ENCODE measurements at places on chromosomes 12 and 14.

DNA sequence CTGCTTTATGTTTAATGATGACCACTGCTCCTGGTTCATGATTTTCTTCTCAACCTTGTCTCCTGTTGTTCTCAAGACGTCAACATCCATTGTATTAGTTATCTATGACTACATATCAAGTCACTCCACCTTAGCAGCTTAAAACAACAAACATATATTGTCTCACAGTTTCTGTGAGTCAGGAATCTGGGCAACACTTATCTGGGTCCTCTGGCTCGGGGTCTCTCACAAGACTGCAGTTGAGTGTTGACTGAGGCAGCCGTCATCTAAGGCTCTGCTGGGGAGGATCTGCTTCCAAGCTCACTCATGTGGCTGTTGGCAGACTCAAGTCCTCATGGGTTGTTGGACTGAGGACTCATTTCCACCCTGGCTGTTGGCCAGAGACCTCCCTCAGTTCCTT lies 27.3 kb upstream of the FRS2 start:
- no peak for DNase-seq

GRCh38 chr14:35340616-35341453 lies 48.7 kb downstream of the PSMA6 start:
- DNase-seq, result no peak

DNA sequence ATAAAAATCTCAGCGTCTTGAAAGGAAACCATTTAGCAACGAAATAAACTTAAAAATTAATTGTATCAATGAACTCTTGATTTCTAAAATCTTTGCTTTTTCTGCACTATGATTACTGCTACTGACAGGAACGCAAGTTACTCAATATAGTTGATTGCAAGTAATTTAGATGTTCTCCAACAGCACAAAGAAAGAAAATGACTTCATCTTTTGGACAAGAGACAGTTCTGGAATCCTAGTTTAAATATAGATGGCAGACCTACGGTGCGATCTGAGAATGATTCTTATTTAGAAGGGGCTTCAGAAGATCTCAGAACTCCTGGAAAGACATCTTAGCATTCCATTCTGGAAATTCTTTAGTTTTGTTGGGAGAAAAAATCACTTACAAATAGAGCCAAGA lies 1.4 kb upstream of the SUDS3 start:
- no peak for DNase-seq

DNA sequence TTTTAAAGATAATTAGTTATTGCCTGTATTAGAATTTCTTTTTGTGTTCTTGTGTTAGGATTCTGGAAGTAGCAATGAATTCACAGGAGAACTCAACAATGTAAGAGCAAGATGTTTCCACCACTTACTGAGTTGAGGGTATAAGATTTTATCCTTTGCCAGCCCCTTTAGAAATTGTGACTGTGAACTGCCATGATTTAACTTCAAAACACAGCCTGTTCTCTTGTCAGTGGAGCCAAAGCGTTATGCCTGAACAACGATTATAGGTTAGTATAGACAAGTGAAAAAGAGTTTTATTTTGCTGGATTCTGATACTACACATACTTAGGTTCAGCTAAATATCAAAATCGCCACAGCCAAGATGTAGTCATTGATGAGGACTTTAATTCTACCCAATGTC lies 101.6 kb downstream of the CRADD start:
- no peak for DNase-seq

GRCh38 chr14:31070431-31070830 lies 44.3 kb upstream of the STRN3 start:
- DNase-seq, result no peak

DNA sequence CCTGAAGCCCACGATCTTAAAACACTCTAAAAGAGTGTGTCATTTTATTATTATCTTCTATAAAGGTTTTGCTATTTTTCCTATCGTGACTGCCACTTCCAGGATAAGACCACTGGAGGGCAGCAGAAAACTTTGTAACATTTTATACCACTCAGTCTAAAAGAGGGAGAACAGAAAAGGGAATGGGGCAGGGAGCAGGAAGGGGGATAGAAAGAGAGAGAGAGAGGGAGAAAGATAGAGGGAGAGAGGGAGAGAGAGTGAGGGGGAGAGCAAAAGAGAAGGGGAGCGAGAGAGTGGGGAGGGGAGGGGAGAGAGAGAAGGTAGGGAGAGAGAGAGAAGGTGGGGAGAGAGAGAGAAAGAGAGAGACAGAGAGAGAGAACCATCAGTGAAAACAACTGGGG lies 2.0 kb upstream of the ART4 start:
- DNase-seq, result peak; percentile 21

- no peak for DNase-seq
Measured at GRCh38 chr14:101183376-101184103, 280.0 kb upstream of the RTL1 start.

DNA sequence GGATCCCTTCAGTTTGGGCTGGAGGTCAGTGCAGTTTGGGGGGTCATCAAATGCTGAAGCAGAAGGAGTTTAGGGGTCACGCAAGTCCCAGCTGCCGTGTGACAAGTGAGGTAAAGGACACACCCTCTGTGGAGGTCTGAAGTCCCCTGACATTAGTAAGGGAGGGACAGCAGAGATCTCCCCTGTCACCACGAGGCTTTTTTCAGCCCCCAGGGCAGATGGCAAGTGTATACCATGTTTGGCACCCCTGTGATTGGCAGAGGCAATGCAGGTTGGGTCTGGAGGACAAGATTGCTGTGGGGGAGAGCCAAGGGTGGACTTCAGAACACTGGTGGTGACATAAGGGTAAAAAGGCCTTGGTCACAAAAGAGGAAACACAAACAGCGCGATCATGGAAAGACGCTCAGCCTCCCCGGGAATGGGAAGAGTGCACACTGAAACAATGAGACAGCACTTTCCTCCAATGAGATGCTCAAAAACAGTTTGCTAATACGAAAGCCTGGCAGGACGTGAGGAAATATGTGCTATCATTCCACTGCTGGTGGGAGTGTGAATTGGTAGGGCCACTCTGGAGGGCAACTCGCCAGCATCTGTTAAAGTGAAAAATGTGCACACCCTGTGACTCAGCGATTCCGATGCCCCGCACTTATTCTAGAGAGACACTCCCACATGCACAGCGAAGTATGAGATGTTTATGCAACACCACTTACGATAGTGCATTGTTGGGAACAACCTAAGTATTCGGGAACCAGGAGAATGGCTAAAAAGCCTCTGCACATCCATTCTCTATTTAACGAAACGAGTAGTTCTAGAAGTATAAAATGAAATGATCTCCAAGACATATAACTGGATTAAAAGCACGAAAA lies 14.4 kb upstream of the CD27 start:
- DNase-seq, result peak; percentile 63

DNA sequence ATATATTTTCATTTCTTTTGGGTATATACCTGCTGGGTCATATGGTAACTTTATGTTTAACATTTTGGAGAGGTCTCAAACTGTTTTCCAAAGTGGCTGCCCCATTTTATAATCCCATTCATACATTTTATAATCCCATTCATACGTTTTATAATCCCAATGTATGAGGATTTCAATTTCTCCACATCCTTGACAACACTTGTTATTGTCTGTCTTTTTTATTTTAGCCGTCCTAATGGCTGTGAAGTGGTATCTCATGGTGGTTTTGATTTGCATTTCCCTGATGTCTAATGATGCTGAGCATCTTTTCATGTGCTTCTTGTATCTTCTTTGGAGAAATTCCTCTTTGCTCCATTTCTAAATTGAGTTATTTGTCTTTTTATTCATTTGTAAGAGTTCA lies 6.7 kb upstream of the CFL2 start:
- no peak for DNase-seq

- no peak for DNase-seq
Measured at GRCh38 chr14:69079188-69079742, 73.7 kb downstream of the DCAF5 start.

DNA sequence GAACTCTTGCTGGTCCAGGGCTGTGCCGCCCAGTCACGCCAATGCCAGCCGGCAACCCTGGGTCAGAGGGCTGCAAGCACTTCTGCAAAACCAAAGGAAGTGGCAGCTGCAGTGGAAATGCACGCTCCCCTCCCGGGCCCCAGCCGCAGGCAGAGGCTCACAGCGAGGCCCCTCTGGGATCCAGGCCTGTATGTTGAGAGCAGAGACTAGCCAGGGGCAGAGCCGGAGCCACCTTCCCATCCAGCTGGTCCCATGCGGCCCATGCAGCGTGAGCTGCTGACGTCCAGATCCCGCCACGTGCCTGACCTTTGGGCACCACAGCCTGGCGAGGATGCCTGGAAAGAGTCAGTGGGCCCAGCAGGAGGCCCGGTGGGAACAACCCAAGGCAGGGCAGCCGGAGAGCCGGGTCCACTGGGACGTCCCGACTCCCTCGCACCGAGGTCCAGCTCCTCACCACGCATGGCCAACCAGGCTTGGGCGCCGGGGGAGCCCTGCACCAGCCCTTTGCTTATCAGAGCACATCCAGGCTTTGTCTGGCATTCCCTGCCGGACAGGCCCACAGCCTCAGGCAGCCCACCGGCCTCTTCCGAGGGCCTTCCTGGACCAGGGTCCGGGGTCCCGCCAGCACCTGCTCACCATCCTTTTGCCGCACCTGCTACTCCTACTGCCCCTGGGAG lies 4.3 kb downstream of the GPR132 start:
- peak; percentile 64 for DNase-seq

DNA sequence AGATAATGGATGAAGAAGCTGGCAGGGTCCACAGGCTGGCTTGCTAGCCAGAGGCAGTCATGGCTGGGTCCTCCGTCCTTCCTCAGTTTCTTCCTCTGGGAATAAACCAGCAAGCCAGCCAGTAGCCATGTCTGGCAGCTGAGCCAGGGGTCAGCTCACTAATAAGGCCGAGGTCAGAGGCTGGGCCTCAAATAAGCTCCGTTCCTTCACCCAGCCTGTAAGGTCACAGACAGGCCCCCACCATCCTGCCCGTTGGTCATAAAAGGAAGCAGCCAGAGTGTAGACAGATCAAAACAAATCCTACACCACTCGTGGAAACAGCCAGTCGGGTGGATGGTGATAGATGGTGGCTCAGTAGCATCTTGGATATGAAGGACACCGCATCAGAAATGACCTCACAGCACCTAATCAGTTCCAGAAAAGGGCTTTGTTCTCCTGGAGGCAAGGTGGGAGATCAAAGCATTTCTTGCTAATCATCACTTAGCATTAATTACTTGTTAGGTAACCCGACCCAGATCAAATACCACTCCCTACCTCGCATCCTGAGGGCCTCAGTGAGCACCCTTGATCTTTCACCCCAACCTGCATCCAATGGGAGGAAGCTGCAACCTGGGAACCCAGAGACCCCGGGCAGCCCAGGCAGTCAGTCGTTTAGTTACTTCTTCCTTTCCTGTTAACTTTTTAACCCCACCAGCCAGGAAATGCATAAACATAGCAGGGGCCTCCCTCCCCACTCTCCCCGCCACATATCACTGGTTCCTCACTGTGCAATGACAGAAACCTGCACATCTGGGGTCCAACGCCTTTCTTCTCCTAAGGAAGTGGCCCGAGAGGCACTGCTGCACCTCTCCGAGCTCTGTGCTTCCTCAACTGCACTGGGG lies 90.2 kb downstream of the KDM2B start:
- DNase-seq, result no peak

DNA sequence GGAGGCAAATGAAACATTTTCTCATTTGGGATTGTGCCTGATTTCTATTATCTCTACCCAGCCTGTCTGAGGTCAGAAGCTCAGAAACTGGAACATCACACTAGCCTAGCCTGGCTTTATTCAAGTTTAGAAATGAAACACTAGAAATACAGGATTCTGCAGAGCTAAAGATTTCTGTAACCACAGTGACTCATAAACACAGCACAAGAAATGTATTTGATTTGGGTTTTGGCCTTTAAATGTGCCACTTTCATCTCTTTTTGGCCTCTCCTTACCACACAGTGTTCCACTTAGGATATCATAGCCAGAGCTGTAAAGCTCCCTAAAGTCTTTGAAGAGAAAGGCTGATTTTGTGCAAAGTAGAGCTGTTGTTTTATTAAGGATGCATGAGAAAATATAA lies 307.5 kb downstream of the EMP1 start:
- DNase-seq, result no peak

DNA sequence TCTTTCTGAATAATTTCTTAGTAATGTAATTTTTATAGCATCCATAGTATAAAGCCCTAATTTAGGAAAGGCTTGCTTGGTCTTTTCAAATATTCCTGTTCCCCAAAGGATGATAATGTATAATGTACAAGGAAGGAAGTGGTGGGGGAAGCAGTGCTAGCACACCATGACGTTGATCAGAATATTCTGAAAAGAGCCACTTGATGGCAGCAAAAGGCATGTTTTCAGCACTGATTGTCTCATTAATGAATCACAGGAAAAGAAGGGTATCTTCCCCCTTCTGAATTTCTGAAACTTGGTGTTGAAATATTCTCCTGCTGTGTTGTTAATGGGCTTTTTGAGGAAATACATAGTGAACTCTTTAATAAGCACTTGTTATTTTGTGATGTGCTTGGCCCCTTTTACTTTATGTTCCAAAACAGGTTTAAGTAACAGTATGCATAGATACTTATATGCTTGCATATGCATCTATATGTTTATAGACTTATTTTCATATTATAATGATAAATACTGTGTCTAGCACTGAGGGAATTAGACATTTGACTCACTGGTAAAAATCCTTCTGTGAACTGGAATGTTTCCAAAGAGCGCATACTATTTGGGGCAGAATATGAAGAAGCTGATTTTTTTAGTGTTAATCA lies 122.0 kb downstream of the TMEM117 start:
- peak; percentile 8 for DNase-seq

GRCh38 chr14:20624495-20625070 lies 16.9 kb downstream of the OR6S1 start:
- peak; percentile 46 for DNase-seq

GRCh38 chr12:14399871-14400270 lies 34.4 kb downstream of the ATF7IP start:
- no peak for DNase-seq

DNA sequence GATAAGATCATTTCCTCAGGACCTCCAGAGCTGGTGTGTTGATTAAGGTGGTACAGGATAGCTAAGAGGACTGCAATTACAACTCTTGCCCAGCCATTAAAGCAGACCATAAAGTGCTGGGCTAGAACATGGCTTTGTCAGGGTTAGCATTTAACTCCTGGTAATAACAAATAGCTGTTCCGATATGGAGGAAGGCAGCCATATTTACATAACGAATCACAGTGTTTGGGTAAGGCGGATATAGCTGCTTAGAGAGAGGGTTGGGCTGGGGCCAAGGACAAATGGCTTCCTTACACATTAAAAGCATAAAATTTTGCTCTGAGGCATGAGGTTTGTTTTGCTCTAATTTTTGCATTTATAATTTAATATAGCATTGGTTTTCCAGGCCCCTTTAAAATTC lies 297.7 kb upstream of the DDHD1 start:
- DNase-seq, result no peak

DNA sequence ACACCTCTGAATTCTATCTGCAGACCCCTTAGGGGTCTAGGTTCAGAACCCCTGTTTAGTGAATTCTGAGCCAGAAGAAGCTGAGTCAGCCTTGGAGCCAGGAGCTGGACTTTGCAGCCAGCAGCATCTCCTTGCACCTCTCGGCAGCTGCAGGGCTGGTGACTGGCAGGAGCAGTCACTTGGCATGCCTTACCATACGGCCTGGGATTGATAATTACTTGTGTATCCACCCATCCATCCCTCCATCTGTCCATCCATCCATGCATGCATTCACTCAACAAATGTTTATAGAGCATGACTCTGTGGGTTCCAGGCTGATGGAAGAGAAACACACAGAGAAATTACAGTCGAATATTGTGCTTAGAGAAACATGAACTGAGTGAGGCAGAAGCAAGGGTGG lies 67.5 kb upstream of the PRIMA1 start:
- DNase-seq, result no peak
